ENCODE measurements at places on chromosomes 2 and 18.

GRCh38 chr2:75076088-75076487 is 117.6 kb downstream of the POLE4 start:
- DNase-seq: peak; percentile 95

DNA sequence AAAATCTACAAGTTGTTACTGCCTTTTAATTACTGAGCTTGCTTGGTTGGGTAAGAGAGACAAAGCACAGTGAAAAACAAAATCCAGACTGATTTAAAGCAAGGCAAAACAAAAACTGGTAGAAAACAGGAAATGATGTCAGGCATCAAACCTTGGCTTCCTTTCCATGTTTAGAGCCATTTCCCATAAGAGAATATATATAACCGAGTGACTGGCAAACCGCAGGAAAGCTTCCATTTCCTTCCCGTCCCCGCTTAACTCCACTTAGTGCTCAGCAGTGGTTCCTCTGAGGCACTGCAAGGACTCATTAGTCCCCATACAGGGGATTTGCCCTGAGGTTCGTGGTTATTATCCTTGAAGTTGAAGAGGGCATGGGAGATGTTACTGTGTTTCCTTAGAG is 446.3 kb downstream of the LPIN1 start:
- DNase-seq: no peak

- no peak for DNase-seq
Measured at GRCh38 chr2:23111263-23111662, 273.7 kb upstream of the KLHL29 start.

DNA sequence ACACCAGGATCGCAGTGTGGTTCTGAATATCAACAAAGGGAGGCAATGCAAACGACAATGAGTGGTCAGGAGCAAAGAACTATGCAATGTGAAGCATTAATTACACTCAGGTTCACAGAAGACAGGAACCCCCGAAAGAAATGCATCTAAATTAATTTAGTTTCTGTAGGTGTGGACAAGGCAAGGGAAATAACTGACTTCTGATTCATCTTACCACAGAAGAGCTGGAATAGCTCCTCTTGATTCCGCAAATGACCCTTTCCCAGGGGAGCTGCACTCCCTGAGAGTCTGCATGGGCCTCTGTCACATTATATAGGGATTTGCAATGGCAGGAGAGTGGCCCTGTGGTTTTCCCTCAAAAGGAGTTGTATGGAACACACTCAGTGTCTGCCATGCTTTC is 263.9 kb upstream of the APCDD1 start:
- DNase-seq: no peak

- DNase-seq: peak; percentile 76
Measured at GRCh38 chr2:240819858-240820606, at the start of gene KIF1A. Gene KIF1A, minus strand, starts transcription at chr2:240820219. Its CDS starts 22,467 bp downstream, at chr2:240797752.

DNA sequence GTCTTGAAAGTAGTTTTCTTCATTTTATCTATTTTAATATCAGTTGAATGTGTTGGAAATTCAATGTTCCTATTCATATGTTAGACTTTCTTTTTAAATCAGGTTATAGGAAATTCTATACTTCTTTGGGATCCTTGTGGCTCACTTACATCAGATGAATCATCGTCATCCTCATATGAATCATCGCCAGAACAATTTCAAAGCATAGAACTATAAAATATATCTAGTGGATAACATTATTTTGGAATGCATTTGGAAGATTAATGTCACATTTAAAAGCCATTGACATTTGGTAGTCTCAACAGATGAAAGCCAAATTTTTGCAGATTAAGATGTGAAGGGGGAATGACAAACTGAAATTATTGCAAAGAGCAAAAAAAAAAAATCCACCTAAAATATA is 94.1 kb downstream of the FAM161A start:
- no peak for DNase-seq

DNA sequence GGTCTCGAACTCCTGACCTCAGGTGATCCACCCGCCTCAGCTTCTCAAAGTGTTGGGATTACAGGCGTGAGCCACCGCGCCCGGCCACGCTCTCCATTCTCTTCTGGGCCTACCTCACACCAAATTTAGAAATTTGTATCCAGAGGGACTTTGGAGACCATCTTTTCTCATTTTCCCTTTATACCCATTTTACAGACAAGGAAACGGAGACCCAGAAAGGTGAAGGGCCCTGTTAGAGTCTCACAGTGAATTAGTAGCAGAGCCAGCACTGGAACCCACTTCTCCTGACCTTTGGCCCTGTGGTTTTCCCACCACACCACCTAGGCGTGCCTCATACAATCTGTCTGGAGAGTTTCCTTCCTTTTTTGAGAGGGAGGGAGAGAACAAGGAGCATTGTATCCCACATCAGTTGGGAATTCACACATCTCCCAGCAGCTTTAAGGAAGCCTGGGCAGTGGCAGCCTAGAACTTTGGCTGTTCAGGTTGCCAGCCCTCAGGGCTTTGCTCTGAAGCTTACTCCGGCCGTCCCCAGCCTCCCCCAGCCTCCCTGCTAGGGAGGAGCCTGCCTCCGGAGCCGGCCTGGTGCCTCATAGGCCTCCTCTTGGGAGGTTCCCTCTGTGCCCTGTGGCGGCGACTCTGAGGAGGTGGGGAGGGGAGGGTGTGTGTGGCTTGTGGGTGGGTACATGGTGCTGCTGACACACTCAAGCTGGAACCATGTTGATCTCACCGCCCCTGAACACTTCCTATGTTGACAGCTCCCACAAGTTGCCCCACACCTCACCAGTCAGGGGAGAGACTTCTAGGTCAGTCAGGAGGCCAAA is 13.8 kb downstream of the FOSL2 start:
- DNase-seq: no peak

GRCh38 chr18:59272221-59272888 is 899 bp downstream of the RAX start:
- no peak for DNase-seq

DNA sequence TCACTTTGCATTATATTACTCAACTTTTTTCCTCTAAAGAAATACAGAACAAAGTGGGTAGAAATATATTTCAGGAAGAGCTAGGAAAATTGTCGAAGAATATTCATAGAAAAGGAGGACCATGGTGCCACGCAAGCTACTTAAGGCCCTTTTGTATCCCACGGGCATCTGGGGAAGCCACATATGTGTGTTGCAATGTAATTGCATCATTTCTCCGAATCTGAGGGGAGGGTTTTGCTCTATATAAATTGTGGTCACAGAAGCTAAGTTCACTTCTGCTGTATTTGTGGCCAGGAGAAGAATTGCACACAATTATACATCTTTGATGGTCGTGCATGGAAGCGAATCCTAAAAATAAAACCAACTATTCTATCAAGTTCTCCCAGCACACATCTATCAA is 360.3 kb downstream of the IRS1 start:
- no peak for DNase-seq

Data from NCI-H510A treated with DMSO at 0.1 percent for 48 hours (cell line).